AG08395 (cell line): ENCODE measurements at places on chromosomes 3 and 15.

GRCh38 chr15:83656192-83656591 lies 2.3 kb downstream of the ADAMTSL3 start:
- no peak for DNase-seq

DNA sequence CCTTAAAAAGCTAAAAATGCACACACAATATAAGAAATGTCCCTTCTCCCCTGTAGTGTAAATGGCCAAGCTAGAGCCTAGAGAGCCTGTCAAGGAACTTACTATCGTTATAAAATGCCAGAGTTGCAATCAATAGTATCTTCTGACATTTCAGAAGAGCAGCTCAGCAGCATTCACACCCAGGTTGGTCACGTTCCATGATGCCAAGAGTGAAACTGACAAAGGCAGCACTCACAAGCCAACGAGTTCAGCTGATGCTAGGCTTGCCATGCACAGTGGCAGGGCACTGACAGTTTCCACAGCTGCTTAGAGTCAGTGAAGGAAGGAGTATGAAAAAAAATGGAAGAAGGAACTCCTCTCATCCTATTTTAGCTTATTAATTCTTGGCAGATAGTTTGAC lies 331.4 kb upstream of the CCDC54 start:
- no peak for DNase-seq

- DNase-seq = no peak
Measured at GRCh38 chr15:39238443-39238842, 342.4 kb upstream of the THBS1 start.

DNA sequence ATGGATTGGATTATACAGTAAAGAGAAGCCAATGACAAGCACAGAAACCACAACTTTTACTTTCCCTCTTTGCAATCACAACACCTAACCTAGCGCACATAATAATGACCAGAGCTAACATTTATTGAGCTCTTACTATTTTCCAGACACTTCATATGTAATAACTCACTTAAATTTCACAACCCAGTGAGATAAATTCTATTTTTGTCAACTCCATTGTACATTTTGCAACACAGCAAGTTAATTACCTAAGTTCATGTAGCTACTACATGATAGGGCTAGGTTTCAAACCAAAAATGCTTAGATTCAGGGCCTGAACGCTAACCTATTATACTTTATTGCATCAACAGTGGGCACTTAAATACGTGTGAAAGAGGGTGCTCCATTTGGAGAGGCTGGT lies 89.5 kb downstream of the GADL1 start:
- no peak for DNase-seq

DNA sequence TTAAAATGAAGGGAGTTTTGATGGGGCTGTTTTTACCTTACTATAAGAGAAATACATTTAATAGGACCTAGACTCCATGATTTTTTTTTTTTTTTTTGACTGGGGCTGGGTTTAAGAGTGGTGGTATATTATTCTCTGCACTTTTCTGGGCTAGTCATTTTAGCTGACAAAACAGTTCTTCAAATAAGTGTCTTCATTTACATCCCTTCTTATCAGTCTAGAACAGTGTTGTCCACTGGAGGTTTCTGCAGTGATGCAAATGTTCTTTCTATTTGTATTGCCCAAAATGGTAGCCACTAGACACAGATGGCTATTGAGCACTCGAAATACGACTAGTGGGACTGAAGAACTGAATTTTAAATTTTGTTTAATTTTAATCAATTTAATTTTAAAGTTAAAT lies 37.2 kb downstream of the KLHL18 start:
- DNase-seq = no peak

DNA sequence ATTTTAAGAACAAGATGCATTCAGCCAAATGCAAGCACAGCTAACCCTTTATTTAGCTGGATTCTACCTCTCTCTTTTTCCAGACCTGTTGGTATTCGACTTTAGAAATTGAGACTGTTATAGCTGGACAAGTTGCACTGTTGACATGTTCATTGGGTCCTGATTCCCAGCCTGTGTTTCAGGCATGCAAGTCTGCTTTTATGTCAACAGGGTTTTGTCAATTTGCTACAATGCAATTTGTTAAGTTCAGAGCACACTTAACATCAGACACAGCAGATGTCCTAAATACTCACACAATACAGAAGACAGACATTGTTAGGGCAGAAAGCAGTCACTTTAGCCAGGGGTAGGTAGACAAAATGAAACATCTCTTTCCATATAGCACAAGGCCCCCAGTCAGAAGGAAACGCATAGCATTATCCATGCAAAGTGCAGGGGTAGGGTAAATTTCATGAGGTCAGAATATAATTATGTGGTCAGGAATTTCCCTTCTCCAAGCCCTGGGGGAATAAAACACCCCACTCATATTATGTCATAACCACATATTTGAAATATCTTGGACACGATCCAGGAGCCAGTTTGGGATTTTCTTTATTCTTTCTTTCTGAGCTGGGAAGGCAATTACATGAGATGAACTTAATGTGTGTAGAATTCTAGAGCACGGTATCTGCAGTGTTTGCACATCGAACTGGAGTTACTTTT lies 504.1 kb downstream of the NTRK3 start:
- peak; percentile 84 for DNase-seq

- no peak for DNase-seq
Measured at GRCh38 chr3:25683882-25684281, 19.2 kb upstream of the TOP2B start.

DNA sequence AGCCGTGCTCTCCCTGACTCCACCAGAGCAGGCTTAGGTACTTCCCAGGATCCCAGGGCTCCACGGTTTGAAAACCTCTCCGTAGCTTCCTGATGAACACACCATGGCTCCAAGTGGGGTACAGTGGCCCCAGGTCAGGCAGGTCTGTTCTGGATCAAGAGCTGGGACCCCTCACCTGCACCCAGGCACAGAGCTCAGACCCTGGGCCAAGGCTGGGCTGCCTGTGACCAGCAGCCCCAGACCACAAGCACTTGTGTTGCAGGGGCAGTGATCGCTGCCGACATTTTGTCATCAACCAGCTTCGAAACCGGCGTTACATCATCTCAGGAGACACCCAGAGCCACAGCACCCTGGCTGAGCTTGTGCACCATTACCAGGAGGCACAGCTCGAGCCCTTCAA lies 5.3 kb downstream of the SH2D7 start:
- DNase-seq = no peak

- DNase-seq = no peak
Measured at GRCh38 chr15:70604666-70605315, 158.6 kb downstream of the UACA start.
